Activated CD4-positive, alpha-beta memory T cell treated with anti-CD3 and anti-CD28 coated beads, Interleukin-2, amount 10 ng/mL, durations not matched to agents 7 days and 5 days (primary cell): ENCODE measurements at places on chromosomes 6 and 20. TPM values are rescaled to one million over a fixed set of nuclear protein-coding genes. Genes with fewer than 3 reads are reported as not detected.

Gene OR2J3
- total RNA-seq = not detected

Gene BPI
- total RNA-seq = not detected

DNA sequence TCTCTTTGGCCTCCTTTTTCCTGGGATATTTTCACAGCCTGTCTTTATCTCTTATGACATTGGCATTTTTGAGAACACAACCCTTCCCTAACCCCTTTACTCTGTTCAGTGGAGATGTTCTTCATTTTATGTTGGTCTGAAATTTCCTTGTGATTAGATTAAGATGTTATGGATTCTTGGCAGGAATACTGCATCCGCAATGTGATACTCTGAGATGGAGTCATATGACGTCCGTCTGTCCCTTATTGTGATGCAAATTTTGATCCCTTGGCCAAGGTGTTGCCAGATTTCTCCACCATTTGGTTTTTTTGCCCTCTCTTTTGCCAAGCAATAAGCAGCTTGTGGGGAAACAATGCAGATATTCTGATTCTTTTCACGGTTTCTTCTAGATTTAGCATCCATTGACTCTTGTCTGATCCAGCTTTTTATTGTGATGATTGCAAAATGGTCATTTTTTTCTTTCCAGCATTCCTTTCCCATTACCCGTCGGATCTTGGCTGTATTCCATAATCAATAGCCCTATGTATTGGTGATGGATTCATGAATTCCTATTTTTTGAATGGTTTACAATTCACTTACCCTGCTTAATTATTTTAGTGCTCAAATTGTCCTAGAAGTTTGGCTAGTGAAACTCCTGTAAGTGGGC is 85.1 kb downstream of the NCOA3 start:
- no peak for DNase-seq

Gene TMC2
- not detected for total RNA-seq

Gene ZNF391
- 1.6 TPM for total RNA-seq

Gene RBM39
- total RNA-seq = 318 TPM
